ENCODE measurements at places on chromosomes 11 and 22.

DNA sequence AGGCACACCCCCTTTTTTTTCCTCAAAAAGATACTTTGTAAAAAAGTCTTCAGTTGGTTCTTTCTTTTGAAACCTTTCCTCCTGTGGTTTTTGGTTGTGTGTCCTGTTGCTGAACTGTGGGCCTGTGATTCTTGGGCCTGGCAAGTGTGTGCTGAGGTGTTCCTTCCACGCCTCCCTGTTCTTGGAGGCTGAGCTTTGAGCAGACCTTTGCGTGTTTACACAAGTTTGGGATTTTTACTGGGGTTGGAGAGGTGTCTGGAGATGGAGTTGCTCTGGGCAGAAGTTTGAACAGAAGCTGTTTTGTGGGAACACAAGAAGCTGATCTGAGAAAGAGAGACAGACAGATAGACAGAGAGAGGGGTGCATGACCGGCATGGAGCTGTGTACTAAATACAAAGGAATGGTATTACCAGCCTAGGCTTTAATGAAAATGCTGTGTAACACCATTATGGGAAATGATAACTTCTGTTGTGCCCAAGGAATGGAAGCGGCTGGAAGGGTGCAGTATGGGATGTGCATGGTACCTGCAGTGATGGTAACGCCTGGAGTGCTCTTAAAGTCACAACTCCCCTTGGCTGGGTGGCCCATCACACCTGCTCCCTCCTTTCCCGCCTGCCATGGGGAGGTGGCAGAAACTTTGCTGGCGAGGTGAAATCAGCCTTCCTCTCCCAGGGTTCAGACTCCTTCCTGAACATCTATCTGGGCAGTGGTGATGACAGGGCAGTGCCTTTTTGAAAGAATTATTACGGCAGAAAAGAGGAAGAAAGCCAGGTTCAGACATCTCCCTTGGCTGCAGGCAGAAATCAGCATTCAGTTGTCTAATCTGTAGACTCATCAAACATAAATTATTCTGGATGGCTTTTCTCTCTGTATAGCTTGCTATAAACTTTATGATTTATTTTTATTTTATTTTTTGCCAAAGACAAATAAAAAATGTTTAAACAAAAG is 70.4 kb downstream of the LDLRAD3 start:
- no peak for DNase-seq

- DNase-seq: no peak
Measured at GRCh38 chr11:5556596-5557188, 8.4 kb upstream of the OR52H1 start.

DNA sequence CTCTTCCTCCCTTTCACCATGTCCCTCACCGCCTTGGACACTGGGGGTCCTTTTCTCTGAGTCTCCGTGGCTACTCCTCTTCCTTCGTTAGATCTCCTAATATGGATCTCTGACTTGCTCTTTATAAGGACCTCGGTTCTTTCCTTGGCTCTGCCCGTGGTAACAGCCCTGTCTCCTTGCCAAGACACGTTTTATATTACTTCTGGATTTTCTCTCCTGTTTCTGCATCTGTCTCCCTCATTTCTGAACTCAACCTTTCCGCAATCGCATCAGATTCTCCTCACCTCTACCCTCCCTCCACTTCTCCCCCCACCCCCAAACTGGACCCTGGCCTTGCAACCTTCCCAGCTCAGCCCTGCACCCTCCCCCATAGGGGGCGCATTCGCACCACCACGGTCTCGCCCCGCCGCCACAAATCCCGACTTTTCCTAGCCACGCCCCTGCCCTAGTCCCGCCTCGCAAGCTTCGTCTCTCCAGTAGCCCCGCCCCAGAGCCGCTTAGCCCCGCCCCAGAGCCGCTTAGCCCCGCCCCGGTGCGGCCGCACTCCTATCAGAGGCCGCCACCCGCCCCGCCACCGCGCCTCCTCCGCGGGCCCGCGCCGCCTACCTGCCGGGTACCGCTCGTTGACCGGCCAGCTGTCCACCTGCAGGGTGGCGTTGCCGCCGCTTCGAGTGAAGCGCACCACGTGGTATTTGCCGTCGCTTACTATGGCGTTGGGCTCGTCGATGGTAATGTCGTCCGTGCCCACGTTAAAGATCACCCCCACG is 39.0 kb downstream of the SLC22A12 start:
- peak; percentile 7 for DNase-seq

DNA sequence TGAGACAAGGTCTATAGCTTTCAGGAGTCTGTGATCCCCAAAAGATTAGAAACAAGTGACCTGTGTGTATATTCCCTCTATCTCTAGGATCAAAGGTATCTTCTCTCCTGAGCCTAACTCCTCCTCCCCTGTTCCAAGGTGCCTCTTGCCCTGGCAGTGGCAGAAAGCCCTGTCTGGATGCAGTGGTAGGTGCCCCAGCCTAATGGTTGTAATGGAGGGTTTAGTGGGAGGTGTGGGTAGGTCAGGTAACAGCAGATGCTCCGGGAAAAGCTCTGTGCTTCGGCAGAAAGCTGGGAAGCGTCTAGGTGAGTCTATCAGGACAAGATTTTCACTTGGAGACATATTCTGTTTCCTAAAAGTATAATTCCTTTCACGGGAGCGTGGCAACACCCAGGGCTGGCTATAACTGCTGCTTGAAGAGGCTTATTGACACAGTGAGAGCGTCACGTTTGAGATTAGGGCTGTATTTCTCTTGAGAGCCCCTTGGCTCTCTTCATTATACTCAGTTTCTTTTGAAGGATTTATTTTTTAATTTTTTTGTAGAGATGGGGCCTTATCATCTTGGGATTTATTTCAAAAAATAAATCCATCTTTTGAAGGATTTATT is 49.5 kb downstream of the PRR5L start:
- no peak for DNase-seq

DNA sequence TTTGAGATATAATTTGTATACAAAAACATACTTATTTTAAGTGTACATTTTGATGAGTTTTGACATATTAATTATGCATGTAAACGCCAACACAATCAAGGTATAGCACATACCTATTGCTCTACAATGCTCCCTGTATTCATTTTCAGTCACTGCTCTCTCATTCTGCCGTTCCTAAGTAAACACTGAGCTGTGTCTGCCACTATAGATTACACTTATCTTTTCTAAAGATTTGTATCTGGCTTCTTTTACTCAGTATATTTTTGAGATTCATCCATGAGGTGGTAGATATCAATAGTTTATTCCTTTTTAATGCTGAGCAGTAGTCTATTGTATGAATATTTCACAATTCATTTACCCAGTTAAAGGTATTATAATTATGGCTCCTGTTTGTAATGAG is 25.4 kb upstream of the BACE1-AS start:
- no peak for DNase-seq

DNA sequence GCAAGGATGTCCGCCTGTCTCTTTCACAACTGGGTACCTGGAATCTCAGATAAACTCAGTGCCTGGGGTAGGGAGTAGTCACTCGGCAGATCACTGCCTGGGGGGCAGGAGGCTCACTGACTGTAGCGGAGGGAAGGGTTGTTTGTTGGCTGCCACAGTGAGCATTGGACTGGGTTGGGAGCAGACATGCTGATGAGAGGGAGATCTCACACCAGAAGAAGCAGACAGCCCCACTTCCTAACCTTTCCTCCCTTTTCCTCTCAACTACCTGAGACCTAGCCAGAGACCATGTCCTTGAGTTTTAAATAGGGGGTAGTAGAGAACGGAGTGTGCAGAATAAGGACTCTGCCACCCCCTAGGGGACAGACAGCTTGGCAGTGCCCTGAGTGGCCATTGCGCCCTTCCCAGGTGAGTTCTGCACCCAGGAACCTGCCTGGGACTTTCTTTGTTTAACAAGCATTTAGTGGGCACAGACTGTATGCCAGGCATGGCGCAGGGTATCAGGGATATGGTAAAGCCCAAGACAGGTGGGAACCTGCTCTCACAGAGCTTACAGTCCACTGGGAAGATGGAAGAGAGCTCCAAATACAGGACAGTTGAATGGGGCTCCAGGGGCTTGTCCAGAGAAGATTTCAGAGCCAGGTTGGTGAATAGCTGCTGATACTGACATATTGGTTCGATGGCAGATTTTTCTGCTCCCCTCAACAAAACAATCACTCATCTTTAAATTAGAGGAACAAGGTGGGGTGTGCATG is 115.7 kb upstream of the NNMT start:
- DNase-seq: peak; percentile 6

GRCh38 chr11:63889344-63889743 is 27.6 kb downstream of the RCOR2 start:
- no peak for DNase-seq

DNA sequence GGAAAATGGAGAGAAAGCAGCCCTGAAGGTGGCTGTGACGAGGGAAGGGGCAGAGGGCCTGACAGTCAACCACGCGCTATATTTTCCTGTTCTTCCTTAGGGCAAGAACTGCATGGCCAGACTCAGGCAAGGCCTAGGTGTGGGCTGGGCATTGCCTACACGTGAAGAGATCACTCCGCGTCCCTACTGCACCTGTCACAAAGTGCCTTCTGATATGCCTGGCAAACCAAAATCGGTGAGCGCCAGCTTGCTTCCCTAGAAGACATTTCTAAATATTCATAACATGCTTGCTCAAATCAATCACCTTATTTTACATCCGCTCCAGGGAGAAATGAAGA is 6.3 kb downstream of the TMEM121B start:
- no peak for DNase-seq

DNA sequence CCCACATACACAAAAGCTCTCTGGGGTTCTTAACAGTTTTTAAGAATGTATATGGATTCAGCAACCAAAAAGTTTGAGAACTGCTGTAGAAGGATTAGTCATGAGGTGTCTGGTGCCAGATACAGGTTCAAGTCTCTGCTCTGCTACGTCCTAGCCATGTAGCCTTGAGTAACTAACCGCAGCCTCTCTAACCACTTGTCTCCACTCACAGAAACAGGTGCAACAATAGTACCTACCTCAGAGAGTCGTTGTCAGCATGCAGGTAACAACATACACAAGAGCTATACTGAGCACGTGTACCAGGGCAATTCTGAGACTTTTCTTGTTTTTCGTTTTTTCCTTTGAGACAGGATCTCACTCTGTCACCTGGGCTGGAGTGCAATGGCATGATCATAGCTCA is 26.9 kb downstream of the CBX7 start:
- DNase-seq: no peak

DNA sequence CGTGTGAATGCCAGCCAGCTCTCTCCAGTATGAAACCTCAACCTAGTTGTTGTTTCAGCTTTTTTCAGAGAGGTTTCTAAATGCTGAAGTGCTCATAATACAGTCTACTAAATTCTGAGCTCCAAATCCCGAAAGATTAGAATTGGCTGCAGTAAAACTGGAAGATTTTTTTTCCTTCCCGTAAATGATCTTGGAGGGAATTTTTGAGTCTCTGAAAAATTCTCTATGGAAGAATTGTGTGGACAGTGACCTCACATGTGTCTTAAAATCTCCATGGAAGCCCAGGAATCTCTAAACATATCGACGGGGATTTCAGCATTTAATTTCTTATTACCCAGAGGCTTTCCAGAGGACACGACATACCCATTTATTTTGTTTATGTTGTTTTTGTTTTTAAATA is 1499.2 kb downstream of the LRRC4C start:
- no peak for DNase-seq

- DNase-seq: peak; percentile 47
Measured at GRCh38 chr11:111913031-111913861, 712 bp downstream of the HSPB2 start.

- DNase-seq: no peak
Measured at GRCh38 chr22:43203471-43203981, 16.6 kb upstream of the TTLL12 start.

DNA sequence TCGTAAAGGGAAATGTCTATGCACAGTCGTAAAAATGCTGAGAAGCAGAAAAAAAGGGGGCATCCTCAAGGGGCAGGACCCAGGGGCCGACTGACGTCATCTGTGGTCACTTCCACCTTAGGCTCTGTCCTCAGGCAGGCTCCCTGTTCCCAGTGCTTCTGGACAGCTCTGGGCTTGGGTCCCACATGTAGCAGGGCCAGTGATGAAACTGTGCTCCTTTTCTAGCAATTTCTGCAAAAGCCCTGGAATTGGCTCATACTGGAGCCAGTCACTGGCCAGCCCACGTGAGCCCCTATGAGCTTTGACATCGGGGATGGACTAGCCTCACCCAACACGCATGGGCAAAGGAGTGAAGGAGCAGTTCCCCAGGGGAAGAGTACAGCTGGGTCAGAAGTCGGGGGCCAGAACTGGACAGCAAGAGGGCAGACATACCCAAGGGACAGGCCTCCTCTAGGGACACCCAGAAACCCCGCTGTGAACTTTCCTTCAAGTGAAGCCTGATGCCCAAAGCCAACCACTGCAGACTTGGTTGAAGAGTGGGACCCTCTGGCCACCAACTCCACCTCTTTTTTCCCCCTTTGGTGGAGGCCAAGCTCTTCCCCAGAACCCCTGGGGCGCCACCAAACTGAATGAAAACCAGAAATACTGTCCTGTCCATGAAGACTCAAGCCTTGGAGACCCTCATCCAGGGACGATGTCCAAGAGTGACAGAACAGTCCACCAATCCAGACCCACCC is 1349.0 kb downstream of the BRD1 start:
- no peak for DNase-seq

GRCh38 chr22:22986008-22986407 is 84.3 kb upstream of the GNAZ start:
- DNase-seq: no peak

DNA sequence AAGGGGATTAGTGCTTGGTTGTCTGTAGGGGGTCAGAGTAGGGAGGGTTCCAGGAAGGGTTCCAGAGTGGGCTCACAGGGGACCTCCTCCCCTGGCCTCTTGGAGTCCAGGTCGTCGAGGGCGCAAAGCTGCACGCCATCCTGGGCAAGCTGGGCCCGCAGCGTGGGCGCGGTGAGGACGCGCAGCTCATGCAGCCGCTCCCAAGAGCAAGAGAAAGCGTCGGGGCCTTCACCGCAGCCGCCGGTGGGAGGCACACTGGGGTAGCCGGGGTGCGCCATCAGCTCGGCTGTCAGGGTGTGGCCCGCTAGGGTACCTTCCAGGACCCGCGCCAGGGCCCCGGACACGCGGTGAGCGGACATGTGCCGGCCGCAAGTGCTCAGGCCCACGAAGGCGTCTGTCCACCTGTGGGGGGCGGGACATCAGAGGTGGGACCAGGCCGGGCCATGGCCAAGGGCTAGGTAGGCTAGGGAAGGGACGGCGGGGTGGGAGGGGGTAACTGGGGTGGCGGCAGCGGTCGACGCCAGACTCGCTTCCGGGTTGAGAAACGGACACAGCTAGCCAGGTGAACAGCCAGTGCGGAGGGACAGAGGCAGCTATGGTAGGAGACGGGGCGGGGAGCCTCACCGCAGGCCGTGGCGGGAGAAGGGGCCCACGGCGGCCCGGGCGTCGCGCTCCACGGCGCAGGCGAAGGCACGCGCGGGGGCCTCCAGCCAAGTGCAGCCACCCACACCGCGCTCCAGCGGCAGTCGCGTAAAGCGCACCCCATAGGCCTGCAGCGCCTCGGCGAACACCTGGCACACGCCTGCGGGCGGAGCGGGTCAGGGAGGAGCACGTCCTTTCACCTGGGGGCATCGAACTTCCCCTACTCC is 1.2 kb downstream of the YDJC start:
- no peak for DNase-seq

DNA sequence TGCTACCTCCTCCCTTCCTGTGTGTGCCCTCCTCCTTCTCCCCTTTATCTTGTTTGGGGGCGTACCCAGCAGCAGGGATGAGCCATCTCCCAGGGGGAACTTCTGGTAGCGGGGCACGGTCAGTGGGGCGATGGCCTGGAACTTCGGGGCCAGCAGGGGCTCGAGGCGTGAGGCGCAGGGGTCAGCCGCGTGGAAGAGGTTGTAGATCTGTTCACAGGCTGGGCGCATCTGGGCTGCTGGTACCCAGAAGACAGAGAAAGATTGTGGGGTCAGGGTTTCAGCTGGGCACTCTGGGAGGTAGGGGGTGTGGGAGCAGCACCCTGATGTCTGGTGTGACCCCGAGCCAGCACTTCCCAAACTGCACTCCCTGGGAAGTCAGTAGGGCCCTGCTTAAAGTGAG is 9.1 kb downstream of the PITPNM1 start:
- DNase-seq: no peak

All from fibroblast of skin of right biceps (primary cell).